Left renal cortex interstitium (tissue), 4 donors: ENCODE measurements at places on chromosomes 5 and 9. TPM values are rescaled to one million over a fixed set of nuclear protein-coding genes. Genes with fewer than 3 reads are reported as not detected.

DNA sequence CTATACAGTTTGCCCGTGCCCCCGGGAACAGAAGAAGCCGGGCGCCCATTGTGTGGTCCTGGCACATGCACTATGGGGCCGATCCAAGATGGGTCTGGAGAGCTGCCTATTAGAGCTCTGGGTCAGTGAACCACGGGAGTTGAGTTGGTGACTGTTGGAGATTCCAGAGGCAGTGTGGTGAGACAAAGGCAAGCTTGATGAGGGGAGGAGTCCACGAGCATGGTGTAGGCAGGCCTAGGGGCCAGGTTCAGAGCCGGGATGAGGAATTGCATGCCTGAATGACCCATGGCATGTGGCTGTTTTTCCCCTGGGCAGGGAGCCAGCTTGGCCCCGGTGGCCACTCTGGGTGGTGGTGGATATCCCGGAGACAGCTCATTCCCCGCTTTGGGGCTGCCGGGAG is 84.4 kb upstream of the STC2 start:
- DNase-seq: no peak

DNA sequence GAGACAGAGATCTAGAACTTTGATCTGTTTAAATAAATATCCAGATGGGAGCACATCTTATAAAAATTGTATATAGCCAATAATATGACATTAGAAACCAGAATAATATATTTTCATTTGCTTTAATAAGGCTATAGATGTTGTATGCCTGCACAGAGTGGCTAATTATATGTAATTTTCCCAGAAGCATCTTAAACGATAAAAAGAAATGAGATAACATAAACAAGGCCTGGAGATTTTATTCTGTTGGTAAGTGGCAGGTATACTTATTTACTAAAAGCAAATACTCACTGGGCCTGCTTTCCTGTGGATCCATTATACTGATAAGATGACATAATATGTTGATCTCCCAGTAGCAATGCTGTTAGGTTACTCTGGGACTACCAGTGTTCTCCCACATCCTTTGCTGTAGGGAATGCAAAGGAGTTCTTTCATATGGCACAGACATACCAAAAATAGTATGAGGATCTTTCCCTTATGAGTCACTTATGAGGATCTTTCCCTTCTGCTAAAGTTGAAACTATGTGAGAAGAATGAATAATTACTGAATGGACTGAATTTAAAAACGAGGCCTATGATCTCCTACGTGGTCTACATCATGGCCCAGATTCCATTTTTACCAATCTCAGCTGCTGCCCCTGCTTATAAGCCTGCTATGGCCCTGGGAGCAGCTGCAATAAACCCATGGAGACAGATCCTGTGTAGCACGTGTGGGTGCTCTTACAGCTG is 112.1 kb downstream of the NUDT12 start:
- no peak for DNase-seq

GRCh38 chr5:60526336-60526875 is 173.6 kb downstream of the DEPDC1B start:
- no peak for DNase-seq

DNA sequence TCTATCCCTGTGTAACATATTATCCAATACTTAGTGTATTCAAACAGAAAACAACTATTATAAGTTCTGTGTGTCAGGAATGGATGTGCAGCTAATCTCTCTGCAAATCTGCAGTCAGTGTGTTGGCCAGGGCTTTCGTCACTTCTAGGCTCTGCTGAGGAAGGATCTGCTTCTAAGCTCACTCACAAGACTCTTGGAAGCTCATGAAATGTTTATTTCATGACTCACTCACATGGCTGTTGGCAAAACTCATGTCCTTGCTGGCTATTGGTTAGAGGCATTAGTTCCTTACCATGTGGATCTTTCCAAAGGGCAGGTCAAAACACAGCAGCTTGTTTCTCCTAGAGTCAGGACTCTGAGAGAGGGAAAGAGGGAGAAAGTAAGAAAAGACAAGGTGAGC is 367.4 kb upstream of the SMARCA2 start:
- no peak for DNase-seq

DNA sequence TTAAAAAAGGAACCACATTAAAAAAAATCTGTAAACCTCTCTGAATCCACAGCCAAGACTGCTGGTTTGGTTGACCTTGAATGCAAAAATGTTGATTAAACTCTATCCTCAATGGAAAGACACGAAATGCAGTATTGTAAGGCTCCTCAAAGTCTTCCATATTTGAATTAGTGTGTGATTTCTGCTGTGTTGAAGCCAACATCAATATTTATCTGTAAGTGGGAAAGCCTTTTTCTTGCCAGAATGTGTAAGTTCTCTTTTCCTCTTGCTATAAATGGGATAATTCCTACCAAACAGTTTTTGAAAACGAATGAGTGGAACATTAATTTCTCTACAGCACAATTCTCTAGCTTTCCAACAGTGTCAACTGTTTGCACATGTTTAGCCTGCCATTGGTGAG is 422.1 kb upstream of the TNC start:
- no peak for DNase-seq

DNA sequence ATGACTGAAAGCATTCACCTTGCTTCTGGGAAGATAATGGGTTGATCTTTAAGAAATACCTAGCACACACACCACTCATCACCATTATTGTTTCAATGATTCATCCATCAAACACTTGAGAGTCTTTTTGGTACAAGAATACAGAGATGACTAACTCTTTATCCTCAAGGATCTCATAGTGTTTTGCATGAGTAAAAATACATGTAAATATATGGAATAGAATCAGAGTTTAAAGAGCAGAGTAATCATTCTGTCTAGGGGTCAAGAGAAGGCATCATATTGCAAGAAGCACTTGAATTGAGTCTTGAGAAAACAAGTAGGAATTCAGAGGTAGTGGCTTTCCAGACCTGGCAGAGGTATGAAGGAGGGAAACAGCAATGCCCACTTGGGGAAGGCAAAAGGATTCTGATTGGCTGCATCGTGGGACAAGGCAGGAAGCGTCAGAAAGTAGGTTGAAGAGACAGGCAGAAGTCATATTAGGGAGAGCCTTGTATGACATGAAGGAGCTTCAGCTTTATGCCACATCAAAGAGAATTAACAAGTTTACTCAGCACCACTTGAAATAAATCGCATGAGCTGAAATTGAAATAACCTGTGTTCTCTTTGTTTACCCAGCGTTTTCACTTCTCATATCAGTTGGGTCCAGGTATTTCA is 542.5 kb downstream of the TLE1 start:
- DNase-seq: no peak

- no peak for DNase-seq
Measured at GRCh38 chr5:135040034-135040332, 6.0 kb upstream of the PITX1 start.

- no peak for DNase-seq
Measured at GRCh38 chr9:107940616-107941595, 451.3 kb upstream of the KLF4 start.

DNA sequence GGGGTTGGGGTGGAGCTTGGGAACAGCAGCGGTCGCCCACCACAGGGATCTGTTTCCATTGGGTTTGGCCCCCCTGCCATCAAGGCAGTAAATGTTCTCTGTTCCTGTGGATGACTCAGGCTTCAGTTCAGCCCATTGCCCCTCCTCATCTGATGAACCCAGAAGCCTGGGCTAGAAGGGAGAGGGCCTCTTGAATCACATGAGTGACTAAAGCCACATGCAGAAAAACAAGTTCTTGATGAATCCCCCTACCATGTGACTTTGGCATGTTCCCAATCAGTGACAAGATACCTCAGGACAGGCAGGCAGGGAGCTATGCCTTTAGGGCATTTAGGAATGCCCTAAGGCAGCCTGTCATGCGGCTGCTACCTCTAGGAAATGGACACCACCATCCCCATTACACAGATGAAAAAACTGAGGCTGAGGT is 2.5 kb downstream of the SH3PXD2B start:
- no peak for DNase-seq

The ACTBL2 gene
- not detected for polyA plus RNA-seq

The FAM114A2 gene
- 35.1 TPM for polyA plus RNA-seq

The OR2S2 gene
- not detected for polyA plus RNA-seq
